ENCODE measurements at places on chromosomes 16 and 17.

DNA sequence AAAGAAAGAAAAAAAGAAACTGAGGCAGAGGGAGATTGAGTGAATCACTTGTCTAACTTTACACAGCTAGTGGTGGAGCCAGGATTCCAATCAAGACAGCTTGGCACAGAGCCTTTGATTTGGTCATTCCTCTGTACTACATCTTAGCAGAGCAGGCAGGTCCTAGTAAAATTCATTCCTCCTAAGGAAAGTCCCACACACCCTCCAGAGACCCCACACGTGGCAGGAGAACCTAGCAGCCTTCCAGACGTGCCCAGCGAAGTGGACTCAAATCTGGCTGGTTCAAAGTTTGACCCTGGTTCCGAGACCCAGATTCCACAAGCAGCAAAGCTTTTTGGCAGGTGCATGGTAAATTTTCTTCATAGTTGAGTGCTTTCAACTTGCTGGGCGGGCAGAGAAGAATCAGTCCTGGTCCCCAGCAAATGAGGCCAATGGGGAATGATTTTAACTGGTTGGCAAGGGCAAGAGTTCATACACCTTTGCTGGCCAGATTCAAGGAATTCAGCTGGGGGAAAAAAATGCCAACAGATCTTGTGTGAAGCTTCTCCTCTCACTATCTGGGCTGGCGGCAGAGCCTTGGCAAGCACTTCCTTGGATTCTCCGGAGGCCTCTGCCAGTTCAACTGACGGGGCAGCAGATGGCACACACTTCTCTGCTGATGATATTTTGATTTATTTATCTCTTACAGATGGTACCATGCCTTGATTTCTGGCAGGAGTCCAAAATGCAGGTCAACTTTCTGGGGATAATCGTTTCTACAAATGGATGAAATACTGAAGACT, 82.4 kb downstream of the GSG1L start:
- DNase-seq = no peak

DNA sequence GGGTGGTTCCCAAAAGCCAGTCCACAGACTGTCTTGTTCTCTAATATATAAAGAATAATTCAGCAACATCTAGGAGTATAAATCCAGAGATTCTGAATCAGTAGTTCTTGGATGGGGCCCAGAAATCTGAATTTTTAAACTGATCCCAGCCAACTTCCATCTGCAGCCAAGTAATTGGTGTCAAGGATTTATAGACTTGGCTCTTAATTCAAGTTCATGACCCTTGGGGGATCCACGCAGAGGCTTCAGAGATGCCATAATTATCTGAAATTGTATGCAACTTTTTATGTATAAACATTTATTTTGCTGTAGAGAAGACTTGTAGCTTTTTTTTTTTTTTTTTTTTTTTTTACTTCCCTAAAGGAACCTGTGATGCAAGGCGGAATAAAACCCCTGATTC, 60.6 kb downstream of the HLF start:
- no peak for DNase-seq

DNA sequence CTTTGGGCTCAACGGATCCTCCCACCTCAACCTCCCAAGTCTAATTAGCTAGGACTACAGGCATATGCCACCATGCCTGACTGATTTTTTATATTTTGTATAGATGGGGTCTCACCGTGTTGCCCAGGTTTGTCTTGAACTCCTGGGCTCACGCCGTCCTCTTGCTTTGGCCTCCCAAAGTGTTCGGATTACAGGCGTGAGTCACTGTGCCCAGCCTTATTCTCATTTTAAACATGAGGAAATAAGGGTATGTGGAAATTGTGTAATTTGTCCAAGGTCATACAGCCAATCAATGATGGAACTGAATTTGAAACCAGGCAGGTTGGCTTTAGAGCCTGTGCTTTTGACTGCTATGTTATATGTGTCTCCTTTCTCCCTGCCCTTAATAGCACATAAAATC, 27.4 kb upstream of the AQP8 start:
- no peak for DNase-seq

DNA sequence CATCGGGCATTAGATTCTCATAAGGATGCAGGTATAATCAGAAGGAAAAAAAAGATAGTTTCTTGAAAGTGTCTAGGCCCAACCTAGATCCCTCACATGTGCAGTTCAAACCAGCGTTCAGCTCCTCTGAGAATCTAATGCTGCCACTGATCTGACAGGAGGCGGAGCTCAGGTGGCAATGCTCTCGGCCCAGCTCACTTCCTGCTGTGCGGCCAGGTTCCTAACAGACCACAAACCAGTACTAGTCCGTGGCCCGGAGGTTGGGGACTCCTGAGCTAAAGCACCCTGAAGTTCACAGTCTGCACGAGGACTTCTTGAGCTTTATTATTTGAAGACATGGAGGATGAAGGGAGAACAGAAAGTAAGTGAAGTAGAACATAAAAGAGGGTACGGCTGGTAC, 16.8 kb downstream of the SMCR8 start:
- DNase-seq = no peak
